ENCODE measurements at places on chromosomes 16 and 17.

DNA sequence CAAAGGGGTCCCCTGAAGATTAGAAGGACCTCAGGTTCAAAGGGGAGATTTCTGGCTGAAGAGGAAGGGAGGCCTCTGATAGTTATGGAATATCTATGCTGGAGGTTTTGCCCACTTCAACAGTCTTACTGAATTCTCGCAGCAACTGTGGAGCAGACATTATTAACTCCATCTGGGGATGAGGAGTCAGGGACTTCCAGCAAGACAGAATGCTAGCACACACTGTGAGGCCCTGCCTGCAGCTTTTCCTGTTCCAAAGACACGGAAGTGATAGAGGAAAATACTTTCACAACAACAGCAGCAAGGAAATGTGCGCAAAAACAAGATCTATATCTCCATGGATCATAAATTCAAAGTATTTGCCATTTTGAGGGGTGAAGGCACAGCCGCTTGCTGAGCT, 72.8 kb downstream of the RPH3AL start:
- DNase-seq = no peak

GRCh38 chr16:20844588-20844987, 38.3 kb downstream of the REXO5 start:
- DNase-seq = no peak

GRCh38 chr17:82480318-82480717, 21.8 kb downstream of the NARF start:
- no peak for DNase-seq

DNA sequence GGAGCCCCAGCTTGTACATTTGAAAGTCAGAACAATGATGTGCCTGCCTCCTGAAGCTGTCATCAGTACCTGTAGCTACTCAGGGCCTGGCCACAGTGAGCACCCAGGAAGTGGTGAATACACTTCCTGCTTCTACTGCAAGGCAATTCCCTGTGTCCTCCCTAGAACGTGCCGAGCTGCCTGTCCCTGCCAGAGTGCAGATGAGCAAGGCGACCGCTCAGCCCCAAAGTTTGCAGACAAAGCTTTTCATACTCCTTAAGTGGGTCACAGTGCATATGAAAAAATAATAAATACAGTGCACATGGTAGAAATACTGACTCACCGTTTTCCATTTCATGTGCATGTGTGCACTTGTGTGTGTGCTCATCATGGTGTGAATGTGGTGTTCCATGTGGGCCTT, 77.3 kb downstream of the MPRIP start:
- peak; percentile 40 for DNase-seq

DNA sequence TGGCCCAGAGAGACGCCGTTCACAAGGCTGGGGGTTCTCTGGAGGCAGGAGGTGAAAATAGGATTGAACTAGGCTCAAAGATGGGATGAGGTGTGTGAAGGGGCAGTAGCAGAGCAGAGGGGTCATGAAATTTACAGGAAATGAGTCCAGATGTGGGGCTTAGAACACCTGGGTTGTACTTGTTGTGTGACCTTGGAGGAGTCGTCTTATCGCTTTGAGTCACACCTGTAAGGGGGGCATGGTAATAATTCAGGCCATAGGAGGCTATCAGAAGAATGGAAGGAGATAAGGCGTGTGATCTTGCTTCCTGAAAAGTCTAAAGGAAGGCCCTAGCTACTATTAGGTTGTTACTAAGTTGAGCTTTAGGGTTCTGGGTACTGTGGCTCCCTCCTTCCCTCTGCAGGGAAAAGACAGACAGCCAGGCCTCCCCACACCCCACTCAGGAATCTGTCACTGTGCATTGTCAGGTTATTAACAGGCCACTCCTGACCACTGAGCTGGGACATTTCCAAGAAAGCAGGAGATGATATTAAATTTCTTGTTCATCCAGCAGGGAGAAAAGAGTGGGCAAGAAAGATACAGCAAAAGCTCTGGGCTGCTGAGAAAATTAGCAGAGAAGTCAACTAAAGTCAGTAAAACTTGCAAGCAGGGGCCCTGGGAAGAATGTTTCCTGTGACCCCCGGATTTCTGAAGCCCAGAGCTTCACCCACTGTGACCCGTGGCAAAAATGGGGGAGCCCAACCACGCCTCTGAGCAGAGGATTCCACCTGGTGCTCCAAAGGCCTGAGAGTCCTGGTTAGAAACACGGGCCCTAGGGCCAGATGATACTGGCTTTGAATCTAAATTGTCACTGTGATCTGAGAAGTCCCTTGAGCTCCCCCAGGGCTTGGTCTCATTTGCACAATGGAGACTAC, 6.0 kb upstream of the CDC42EP4 start:
- DNase-seq = no peak

GRCh38 chr17:60601447-60602384, 1.7 kb downstream of the PPM1D start:
- no peak for DNase-seq

GRCh38 chr17:67110619-67111018, 66.3 kb downstream of the CACNG1 start:
- no peak for DNase-seq

- peak; percentile 49 for DNase-seq
These were observed 45.0 kb upstream of the ARHGAP44 start for GRCh38 chr17:12744298-12744697.

GRCh38 chr16:78431004-78431670, 331.7 kb downstream of the WWOX start:
- no peak for DNase-seq

DNA sequence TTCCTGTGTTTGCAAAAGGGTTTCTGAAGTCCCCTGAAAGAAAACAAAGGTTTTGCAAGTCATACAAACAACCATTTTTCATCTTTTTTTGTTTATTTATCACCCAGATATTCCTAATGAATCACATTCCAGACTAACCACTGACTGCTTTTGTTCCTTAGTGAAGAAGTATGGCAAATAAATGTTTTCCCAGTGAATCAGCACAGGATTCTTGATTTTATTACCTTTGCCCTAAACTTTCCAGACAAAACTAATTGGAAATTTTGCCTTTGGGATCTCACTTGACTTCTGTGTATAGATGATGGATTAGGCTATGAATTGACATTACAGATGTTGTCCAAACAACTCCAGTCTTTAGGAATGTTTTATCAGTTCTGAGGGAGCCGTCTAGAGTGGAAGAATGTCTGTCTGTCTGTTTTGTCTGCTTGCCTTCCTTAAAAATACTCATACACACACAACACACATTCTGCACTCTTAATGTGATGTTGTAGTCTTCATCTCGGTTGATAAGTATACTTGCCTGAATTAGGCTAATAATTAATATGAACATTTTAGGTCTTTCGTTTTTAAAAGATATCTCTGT, 48.9 kb downstream of the VMP1 start:
- peak; percentile 20 for DNase-seq

- no peak for DNase-seq
These were observed 171.1 kb downstream of the ABCC12 start for GRCh38 chr16:47984669-47985068.

- DNase-seq = no peak
These were observed 206.8 kb downstream of the KCNJ2 start for GRCh38 chr17:70375813-70376770.

DNA sequence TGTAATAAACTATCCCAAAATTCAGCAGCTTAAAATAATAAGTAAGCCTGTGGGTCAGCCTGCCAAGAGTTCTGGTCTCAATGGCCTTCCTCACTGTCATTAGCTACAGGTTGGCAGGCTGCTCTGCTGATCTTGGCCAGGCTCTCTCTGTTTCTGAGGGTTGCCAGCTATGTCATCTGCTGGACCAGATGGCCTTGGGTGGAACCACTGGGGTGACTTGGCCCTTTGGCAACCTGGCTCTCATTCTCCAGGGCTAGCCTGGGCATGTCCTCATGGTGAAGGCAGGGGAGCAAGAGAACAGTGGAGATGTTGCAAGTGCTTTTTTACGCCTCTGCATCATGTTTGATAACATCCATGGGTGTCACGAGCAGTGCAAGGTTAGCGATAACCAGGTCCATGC, 13.9 kb downstream of the ITGAM start:
- DNase-seq = peak; percentile 36

- DNase-seq = no peak
These were observed 43.4 kb downstream of the SOX9 start for GRCh38 chr17:72164158-72164739.

All from epithelial cell of prostate (primary cell).